ENCODE measurements at places on chromosomes 5 and 9.

GRCh38 chr5:73759771-73760170 is 133.8 kb downstream of the ARHGEF28 start:
- DNase-seq, result no peak

DNA sequence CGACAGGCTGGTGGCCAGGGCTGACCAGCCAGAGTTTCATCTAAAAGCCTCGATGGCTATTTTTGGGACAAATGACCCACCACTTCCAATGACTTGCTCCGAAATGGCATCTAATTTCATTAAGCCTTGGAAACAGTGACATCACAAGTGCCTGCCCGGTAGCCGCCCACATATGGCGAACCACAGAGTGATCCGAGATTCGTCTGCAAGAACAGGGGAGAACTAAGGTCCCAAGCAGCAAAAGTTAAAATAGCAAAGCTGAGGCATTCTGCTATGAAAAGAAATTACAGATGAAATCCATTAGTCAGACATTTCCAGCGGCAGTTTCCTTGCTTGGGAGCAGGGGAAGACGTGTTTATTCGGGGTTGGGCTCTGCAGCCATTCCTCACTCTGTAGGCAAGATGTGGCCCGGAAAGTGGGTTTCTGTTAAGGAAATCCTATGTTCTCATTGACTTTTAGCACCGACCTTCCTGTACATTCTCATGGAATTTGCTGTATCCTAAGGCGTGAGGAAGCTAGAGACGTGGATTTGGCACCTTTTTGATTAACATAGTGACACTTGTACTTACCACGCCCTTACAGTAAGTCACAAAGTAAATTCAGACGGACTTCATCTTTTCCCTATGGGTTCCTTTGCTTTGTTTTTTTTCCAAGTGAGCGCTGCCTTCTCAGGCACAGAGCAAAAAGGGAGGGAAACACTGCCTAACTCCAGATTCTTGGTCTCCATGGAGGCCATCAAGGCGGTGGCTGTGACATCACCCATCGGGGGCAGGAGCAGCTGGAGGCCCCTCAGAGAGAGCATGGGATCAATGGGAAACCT is 45.1 kb downstream of the ERGIC1 start:
- DNase-seq, result peak; percentile 64

GRCh38 chr5:43192558-43193180 is 644 bp downstream of the NIM1K start:
- peak; percentile 50 for DNase-seq

GRCh38 chr9:136576269-136576626 is 30.4 kb upstream of the NOTCH1 start:
- peak; percentile 41 for DNase-seq

- no peak for DNase-seq
These were observed 395.2 kb upstream of the IRX4 start for GRCh38 chr5:2277886-2278285.

DNA sequence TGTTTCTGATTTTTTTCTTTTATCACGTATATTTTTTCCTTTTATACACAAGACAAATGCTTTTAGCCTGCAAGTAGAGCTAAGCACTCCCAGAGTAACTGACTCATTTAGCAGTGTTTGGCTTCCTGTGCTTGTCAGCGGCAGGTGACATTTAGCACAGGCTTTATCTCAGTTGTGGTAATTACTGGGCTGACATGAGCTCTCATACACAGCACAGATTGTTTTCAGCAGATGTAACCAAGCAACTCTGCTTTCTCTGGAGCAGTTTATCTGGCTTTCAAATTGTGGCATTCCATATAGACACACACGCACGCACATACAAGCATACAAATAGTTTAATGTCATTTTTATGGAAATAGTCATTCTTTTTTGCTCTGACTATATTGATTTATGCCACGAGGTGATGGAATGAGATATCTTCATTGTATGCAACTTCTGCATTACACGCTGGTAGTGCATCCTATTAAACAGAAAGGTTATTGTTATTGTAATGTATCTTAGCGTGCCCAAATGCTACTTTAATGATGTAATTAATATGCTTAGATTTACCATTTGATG is 379.0 kb upstream of the GRAMD2B start:
- peak; percentile 27 for DNase-seq

- no peak for DNase-seq
These were observed 657.9 kb downstream of the TLR4 start for GRCh38 chr9:118362123-118362522.

- peak; percentile 31 for DNase-seq
These were observed 33.2 kb downstream of the MYO10 start for GRCh38 chr5:16902846-16903245.

Data from EL (cell line).